ENCODE measurements at places on chromosomes 4 and X.

- DNase-seq = no peak
Measured at GRCh38 chr4:80097400-80098177, 24.6 kb upstream of the ANTXR2 start.

GRCh38 chrX:21255032-21255618 is 119.1 kb upstream of the CNKSR2 start:
- no peak for DNase-seq

- no peak for DNase-seq
Measured at GRCh38 chrX:44903107-44903506, 30.1 kb downstream of the KDM6A start.

- DNase-seq = no peak
Measured at GRCh38 chr4:123452616-123453015, 56.0 kb downstream of the SPRY1 start.

DNA sequence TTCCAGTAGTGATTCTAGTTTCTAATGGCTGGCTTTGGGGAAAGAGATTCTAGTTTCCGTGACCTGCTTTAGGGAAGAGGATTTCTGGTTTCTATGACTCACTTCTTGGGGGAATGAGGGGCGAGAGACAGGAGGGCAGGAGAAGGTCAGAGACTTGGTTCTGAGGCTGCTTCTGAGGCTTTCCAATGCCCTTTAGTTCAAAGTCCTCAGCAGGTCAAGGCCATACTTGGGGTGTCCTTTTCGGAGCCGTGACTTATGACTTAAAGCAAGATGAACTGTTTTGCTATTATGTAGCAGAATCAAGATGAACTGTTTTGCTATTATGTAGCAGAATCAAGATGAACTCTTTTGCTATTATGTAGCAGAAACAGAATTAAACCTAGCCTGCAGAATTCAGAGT is 52.2 kb upstream of the TLR3 start:
- no peak for DNase-seq

- no peak for DNase-seq
Measured at GRCh38 chrX:108271397-108271787, 166.8 kb downstream of the COL4A6 start.

DNA sequence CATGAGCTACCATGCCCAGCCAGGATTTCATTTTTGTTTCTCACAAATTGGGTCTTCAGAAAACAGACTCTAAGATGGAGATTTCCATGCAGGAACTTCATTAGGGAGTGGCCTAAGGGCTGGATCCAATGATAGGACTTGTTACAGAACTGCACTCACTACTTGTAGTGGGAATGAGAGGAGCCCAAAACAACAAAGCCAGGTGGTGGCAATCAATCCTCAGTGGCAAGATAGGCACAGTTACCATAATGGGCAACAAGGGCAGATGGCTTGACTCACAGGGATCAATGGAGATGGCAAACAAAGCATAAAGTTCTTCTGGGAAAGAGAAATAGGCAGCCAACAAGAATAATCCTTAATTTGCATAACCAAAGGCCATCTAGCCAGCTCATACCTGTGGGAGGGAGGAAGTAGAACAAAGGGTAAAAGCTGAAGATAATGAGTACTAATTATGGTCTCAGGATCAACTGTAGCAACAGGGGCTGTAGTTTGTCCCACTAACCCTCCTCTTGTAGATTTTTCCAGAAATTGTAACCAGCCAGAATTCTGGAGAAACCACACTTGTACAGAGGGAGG is 72.8 kb upstream of the MAPK10 start:
- DNase-seq = no peak

Data from activated CD4-positive, alpha-beta T cell treated with anti-CD3 and anti-CD28 coated beads, Interleukin-2, amount 50 U/mL, for 24 hours (primary cell).